ENCODE measurements at places on chromosomes 2 and 18.

GRCh38 chr2:197498235-197498936 lies 1.3 kb downstream of the HSPD1 start:
- DNase-seq = no peak

GRCh38 chr2:174634130-174635014 lies 36.8 kb upstream of the WIPF1 start:
- DNase-seq = no peak

GRCh38 chr2:55345064-55345463 lies 74.6 kb downstream of the CCDC88A start:
- no peak for DNase-seq

- no peak for DNase-seq
Measured at GRCh38 chr2:150475479-150476250, 11.8 kb downstream of the RND3 start.

DNA sequence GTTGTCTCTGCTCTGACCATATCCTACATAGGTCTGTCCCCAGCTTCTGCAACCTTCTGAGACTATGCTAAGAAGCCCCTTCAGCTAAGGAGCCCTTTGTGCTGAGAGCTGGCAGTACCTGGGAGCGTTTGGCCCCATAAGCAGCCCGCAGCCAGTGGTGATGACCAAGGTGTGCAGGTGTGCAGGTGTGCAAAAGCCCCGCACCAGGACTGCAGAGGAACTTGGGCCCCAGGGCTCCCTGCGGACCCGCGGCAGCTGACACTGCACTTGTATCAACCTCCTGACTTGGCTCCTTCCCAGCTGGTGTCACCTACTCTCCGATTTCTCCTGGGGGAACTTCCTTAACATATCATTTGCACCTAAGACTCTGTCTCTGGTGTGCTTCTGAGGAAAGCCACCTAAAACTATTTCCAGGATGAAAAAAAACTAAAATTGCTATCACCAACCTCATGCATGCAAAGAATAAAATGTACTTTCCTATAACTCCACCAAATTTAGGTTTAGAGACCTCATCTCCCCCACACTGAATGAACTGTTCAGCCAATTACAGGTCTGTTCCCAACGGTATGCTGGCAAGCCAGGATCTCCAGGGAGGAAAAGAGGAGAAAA lies 16.1 kb upstream of the GNAL start:
- DNase-seq = no peak

GRCh38 chr2:190791347-190791975 lies 89.2 kb upstream of the GLS start:
- peak; percentile 64 for DNase-seq

- no peak for DNase-seq
Measured at GRCh38 chr2:203500951-203501350, 34.1 kb downstream of the RAPH1 start.

GRCh38 chr2:39027421-39027820 lies 93.4 kb downstream of the SOS1 start:
- no peak for DNase-seq

GRCh38 chr2:217939629-217940245 lies 63.1 kb downstream of the TNS1 start:
- DNase-seq = no peak

DNA sequence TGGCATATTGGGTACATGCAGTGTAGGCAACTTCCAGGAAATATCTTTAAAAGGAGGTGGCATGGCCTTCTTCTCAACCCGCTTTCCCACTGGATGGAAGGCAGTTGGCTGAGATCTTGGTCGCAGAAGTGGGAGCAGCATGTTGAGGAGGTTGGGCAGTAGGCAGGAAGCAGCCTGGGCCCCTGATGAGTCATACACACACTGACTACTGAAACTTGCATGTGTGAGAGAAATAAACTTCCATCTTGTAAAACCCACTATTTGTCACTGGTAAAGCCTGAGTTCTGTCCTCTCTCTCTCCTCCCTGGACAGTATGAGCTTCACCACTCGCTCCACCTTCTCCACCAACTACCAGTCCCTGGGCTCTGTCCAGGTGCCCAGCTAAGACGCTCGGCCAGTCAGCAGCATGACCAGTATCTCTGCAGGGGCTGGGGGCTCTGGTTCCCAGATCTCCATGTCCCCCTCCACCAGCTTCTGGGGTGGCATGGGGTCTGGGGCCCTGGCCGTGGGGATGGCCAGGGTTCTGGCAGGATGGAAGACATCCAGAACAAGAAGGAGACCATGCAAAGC lies 233.8 kb upstream of the SPRED2 start:
- peak; percentile 3 for DNase-seq

DNA sequence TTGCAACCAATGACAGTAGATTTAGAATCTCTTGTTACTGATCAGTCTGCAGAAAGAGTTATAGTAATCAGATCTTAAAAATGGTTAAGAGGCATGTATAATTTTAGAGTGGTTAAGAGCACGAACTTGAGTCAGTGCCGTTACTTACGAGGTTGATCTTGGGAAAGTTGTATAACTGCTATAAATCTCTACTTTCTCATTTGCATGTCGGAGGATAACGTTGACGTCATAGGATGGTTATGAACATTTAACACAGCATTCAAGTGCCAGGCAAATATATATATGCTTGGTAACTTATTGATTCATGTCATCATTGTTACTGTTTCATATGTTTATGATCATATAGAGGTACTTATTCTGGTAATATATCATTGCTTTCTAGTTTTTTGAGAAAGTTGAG lies 146.2 kb downstream of the ARHGAP28 start:
- no peak for DNase-seq

DNA sequence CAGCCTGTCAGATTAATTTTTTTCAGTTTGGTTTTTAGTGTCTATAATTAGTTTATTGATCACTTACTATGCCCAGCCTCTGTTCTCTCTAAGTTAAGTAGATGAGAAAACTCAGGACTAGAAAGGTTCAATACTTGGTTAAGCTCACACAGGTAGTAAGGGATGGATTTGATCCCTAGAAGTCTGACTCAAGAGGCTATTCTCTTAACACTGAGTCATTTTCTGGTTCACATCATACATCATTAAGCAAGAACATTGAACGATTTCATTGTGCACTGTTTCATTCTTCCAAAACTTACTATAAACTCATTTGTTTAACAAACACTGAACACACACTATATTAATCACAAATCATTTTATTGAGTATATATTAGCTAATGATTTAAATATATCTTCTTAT lies 54.1 kb upstream of the SLC38A11 start:
- no peak for DNase-seq

DNA sequence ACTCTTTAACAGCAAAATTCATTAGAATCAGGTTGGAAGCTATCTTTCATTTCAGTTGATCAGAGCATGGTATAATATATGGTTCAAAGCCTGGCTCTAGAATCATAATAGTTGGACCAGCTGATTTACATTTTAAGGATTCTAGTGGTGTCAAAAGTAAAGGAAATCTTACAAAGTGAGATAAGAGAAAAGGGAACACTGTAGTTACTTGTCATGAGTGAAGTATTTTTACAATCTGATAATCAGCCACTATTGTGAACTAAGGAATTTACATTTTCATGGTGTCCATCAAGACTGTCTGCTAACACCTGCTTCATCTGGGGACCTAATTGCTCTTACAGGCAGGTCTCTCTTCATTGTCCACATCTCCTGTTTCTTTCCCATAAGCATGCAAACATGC lies 161.1 kb downstream of the SLC39A10 start:
- no peak for DNase-seq

GRCh38 chr2:39023649-39024048 lies 97.2 kb downstream of the SOS1 start:
- no peak for DNase-seq

- no peak for DNase-seq
Measured at GRCh38 chr2:200174433-200175216, 131.9 kb upstream of the SPATS2L start.

DNA sequence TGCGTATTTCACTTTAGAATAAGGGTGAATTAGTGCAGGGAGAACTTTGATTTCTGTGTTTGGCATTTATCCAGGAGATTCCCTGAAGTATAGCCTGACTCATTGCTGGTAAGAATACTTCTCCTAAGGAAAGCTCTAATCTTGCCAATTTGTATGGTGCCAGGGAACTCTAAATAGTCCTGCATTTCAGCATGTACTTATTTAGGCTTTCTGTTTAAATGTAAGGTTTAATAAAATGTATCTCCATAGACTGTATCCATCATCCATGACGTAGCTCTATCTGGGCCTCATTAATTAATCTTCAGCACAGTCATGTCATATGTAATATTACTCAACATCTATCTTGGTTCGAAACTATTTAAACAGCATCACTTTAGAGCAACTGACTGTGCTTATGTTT lies 127.7 kb downstream of the DOK6 start:
- no peak for DNase-seq

- no peak for DNase-seq
Measured at GRCh38 chr2:99481527-99481926, 8.3 kb downstream of the REV1 start.

- DNase-seq = no peak
Measured at GRCh38 chr18:54218299-54218698, 6.2 kb downstream of the MBD2 start.

- DNase-seq = no peak
Measured at GRCh38 chr18:2683055-2683454, 27.5 kb downstream of the SMCHD1 start.

DNA sequence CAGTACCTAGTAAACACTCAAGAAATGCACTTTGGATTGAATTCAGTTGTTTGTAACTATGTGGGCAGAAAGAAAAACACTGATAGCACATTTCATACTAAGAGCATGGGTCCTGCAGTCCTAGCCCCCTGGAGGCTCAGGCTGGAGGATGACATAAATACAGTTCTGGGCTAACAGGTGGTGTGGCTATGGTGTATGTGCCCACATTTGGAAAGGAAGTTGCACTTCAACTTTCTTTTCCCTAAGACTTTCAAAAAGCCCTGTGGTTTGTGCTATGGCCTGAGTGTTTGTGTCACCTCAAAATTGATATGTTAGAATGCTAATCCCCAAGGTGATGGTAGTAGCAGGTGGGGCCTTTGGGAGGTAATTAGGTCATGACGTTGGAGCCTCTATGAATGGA lies 218.2 kb downstream of the CDCA7 start:
- DNase-seq = no peak

GRCh38 chr18:24942144-24942543 lies 409.8 kb downstream of the ZNF521 start:
- DNase-seq = no peak

GRCh38 chr2:74739129-74739528 lies 85.1 kb downstream of the SEMA4F start:
- DNase-seq = no peak

DNA sequence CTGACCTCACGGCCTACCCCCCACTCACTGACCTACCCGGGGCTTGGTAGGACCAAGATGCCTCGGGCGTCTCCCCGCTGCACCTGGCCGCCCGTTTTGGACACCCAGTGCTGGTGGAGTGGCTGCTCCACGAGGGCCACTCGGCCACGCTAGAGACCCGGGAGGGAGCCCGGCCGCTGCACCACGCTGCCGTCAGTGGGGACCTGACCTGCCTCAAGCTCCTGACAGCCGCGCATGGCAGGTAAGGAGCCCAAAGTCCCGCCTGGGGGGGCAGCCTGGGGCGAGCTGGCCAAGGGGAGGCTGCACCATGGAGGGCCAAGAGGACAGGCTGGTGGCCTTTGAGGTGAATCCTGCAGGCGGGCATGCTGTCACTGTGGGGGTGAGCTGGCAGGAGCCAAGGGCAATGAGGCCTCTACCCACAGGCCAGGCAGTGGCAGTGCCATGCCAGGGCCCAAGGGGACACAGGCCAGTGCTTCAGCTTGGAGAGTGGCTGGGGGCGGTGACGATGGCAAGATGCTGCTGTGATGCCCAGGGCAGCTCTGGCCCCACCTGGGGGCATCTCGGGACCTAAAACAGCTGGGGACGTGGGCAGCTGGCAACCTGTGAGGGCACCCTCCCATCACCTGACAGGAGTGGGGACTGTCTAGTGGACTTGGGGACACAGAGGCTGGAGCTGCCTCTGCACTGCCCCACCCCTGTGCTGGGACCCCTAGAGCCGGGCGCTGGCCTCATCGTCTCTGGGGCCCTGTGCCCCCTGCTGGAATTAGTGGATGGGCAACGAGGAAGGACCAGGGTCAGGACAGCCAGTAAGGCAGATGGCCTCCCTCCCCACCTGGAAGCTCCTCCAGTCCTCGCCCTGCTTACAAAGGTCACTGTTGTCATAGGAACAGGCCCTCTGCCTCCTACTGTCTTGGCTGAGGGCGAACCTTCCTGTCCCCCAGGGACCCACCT lies 2.0 kb downstream of the ESPNL start:
- DNase-seq = no peak

GRCh38 chr2:133532919-133533318 lies 35.3 kb downstream of the NCKAP5 start:
- no peak for DNase-seq

DNA sequence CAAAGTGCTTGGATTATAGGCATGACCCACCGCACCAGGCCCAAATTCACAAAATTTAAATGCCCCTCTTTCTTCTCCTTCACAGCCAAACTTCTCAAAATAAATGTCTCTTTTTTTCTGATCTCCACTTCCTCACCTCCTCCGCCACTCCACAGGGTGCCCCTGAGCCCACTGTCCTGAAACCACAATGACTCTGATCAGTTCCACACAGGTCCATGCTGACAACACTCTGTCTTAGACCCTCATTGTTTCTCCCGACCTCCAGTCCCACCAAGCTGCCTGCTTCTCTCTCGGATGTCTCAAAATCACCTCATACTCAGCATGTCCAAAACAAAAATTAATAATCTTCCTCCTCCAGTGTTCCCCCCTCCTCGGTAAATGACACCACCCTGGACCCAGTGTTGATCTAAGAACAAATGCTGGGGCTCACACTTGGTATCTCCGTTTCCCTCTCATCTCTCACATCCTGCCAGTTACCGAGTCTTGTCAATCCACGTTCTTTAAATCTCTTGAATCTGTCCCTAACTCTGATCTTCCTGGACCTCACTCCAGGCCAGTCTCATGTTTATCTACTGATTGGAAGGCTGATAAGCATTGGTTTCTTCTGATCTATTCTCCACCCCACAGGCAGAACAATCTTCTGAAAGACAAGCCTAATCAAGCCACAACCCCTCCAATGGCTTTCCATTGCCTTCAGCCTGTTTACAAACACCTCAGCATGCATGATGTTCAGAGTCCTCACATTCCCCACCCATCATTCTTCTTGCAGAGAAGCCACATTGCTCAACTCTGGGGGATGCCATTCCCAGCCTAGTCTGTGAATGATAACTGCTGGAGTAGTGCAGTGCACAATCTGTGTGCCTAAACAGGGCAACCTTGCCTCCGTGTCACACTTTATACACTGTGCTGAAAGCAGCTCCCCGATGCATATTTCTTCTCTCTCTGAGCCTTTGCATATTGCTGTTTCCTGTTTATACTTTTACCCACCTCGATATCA lies 12.4 kb upstream of the ANKRD44 start:
- DNase-seq = no peak

GRCh38 chr2:148660999-148661398 lies 16.4 kb downstream of the EPC2 start:
- DNase-seq = no peak
